ENCODE measurements at places on chromosomes 4 and X. TPM values are rescaled to one million over a fixed set of nuclear protein-coding genes. Genes with fewer than 3 reads are reported as not detected.

ZMYM3 gene
- total RNA-seq: 13.6 TPM

TCEAL6 gene
- total RNA-seq: not detected

AREG gene
- 48.1 TPM for total RNA-seq

GPR34 gene
- 0.14 TPM for total RNA-seq

ARHGAP4 gene
- 0.95 TPM for total RNA-seq

ATP8A1 gene
- total RNA-seq: 0.05 TPM

PLAC1 gene
- total RNA-seq: 0.75 TPM
